Breast epithelium (tissue), 4 donors: ENCODE measurements at places on chromosomes 3 and 15. TPM values are rescaled to one million over a fixed set of nuclear protein-coding genes. Genes with fewer than 3 reads are reported as not detected.

DNA sequence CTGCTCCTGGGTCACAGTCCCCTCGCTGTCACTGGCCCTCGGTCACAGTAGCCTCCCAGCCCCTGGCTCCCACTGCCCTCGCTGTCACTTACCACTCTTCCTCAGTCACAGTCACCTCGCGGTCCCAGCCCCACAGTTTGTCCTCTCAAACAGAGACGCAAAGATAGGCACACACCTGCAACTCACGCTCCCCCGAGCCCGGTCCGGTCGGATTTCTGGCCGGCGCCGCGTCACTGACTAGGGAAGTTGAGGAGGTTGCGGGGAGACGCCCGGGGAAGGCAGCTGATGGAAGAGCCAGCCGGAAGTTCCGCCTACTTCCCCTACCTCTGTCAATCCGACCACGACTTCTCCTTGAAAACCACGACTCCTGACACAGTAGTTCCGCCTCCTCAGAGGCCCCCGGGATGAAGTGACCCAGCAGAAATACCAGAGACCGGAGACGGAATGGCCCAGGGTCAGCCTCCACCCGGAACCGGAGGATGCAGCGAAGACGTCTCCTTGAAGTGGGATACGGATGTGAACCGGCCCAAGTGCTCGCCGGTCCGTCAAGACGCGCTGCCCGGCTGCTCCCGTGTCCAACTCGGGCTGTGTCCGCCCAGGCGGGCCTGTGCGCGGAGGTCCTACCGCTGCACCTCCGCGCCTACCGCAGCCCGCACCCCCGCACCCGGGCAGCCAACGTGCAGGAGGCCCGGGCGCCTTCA is at the start of gene PCYT1A:
Gene PCYT1A (minus strand): TSS at position 287 of the 701 bp plus-strand sequence. CDS start 17,195 bp downstream, outside the sequence.
- peak within 1 kb of the TSS; percentile 68 for H3K4me3 ChIP-seq
- no peaks in the 10 kb centered on the region for H3K27me3 ChIP-seq
- no peaks in the 10 kb centered on the region for H3K36me3 ChIP-seq

DNA sequence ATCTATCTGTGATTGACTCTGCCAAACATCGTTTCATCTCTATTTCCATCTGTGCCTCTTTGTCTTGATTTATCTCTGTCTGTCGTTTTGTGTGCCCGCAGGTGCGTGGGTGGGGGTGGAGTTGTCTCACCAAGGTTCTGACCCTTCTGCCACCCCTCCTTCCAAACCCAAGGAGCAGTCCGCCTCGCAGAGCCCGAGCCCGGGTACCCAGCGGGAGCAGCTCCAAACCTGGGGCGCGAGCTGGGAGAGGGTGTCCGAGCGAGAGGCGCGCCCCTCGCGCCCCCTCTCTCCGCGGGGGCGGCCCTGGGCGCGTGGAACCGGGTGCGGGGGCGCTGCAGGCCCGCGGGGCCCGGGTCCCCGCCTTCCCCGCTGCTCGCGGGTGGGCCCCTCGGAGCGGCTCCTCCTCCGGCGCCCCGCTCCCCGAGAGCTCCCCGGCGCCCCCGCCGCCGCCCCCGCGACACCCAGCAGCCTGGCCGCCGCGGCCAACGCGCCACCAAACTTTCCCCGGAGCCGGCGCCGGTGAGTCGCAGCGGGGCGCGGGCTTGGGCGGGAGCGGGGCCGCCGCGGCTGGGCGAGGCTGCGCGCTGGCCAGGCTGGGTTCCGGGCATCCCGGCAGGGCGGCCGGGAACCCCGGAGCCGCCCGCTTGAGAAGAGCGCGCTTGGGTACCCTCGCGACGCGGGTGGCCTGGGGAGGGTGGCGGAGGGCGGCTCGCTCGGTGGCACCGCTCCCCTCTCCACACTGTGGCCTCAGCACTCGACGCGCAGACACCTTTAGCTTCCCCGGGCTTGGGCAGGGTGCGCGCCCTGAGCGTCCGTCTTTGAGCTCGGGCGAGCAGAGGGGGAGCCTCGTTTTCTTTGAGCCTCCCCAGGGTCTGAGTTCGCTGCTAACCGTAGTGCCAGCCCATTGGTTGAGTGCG is at the start of gene HRH1:
Gene HRH1 (plus strand): TSS at position 458 of the 917 bp plus-strand sequence. CDS start 104,545 bp downstream, outside the sequence.
- peak within 1 kb of the TSS; percentile 13 for H3K27ac ChIP-seq
- no peaks in the 10 kb centered on the region for H3K4me1 ChIP-seq
- no peak for DNase-seq
- no peaks in the 10 kb centered on the region for H3K36me3 ChIP-seq
- peaks cover 23% of the 10 kb centered on the region for H3K27me3 ChIP-seq
- H3K4me3 ChIP-seq = peak within 1 kb of the TSS; percentile 57

DNA sequence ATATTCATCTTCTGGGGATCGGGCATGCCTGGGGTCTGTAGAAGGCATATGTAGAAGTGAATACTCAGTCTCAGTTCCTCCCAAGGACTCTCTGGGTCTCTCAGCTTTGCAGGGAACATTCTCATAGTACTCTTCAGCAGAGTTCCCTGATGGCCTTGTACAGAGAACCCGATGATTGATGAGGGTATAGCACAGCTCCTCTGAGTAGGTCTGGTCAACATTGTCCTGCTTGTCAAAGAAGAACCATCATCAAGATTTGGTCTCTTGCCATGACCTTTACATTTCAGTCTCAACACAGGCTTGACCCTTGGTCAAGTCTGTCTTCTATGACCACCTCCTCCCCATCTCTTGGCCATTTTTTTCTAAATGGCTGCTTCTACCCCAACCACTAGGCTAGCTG is 9.5 kb downstream of the GCSAM start:
- no peak overlapping the region for H3K4me3 ChIP-seq
- no peak for DNase-seq
- H3K36me3 ChIP-seq = no peaks in the 10 kb centered on the region
- H3K27me3 ChIP-seq = no peaks in the 10 kb centered on the region

- no peaks in the 10 kb centered on the region for H3K4me1 ChIP-seq
- no peaks in the 10 kb centered on the region for H3K36me3 ChIP-seq
- no peak overlapping the region for H3K27ac ChIP-seq
- peaks cover 4% of the 10 kb centered on the region for H3K27me3 ChIP-seq
Measured at GRCh38 chr15:53979051-53979788, 979 bp downstream of the UNC13C start.

DNA sequence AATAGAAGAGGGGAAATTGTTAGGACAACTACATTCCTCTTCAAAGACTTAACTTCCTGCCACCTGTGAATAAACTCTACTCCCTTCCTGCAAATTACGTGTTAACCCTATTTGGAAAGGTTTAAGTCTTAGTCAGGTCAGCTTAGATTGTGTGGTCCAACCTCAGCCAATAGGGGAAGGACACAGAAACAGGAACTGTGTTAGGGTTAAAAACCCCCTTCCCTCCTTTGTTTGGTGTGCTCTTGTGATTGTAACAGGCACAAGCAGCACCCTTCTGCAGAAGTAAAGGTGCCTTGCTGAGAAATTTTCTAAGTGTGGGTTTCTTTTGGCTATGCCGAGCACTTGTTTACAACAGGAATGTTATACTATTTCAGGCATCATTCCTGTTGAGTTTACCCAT is 45.0 kb upstream of the FSTL1 start:
- H3K4me3 ChIP-seq = no peak overlapping the region
- DNase-seq = no peak
- no peaks in the 10 kb centered on the region for H3K36me3 ChIP-seq
- no peaks in the 10 kb centered on the region for H3K27me3 ChIP-seq

DNA sequence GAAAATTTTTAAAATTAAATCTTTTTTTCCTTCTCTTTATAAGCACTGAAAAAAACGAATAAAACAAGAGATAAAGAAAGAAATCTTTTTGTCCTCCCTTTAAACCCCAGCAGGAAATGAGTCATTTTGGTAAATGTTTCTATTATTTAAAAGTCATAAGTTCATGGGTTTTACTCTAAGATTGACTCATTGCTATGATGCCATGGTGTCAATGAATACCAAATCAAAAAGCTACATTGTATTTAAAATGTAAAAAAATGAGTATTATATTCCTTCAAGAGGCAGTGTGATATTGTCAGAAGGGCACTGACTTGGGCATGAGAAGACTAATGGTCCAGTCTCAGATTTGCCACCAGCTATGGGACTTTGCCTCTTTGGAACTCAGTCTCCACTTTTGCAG is 303.4 kb upstream of the DNAJC19 start:
- H3K36me3 ChIP-seq = no peaks in the 10 kb centered on the region
- no peaks in the 10 kb centered on the region for H3K27me3 ChIP-seq
- no peak overlapping the region for H3K4me3 ChIP-seq
- H3K4me1 ChIP-seq = no peaks in the 10 kb centered on the region
- no peak for DNase-seq

DNA sequence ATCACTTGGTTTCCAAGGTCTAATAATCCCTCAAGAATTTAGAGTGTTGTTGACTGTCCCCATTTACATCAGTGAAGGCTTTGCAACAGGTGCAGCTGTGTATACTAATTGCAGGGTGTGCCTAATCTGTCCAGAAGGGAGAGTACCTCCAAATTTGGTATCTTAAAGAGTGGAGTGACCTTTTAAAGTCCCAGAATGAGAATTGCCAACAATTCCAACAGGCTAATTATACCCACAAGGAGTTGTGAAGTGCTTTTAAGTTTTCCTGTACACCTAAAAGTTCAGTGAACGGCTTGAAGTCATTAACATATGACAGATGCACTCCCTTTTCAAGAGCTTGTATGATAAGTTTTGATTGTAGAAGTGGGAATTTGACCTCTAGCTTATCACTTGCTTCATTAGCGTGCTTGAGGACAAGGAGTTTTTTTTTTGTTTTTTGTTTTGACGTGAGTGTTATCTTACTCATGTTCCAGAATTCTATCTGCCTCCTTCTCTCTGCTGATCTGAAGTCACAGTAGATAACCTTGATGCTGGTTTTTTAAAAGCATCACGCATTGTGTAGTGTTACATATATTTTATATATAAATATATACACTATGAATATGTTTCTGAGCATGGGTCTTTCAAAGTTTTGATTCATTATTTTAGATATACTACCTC is 26.3 kb downstream of the CDIN1 start:
- no peaks in the 10 kb centered on the region for H3K4me1 ChIP-seq
- H3K4me3 ChIP-seq = no peak overlapping the region
- DNase-seq = no peak
- H3K36me3 ChIP-seq = no peaks in the 10 kb centered on the region
- no peaks in the 10 kb centered on the region for H3K27me3 ChIP-seq

DNA sequence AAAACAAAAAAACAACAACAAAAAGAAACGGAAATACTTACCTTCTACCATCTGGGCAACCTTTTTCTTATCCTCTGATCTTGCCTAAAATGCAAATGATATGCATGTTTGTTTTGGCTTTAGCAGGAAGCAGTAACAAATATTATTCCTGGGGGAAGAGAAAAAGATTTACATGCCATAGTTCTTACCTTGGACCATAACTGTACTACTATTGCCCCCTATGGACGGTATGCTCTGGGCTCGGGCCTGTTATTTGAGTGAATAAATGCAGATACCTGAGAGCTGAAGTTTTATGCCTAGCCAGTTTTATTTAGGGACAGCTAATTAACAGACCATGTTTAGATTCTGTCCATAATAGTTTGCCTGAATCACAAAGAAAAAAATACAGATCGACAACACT is 12.6 kb upstream of the STARD5 start:
- H3K36me3 ChIP-seq = no peaks in the 10 kb centered on the region
- no peak overlapping the region for H3K27ac ChIP-seq
- H3K4me1 ChIP-seq = peaks cover 15% of the 10 kb centered on the region
- no peak for DNase-seq
- H3K27me3 ChIP-seq = no peaks in the 10 kb centered on the region

DNA sequence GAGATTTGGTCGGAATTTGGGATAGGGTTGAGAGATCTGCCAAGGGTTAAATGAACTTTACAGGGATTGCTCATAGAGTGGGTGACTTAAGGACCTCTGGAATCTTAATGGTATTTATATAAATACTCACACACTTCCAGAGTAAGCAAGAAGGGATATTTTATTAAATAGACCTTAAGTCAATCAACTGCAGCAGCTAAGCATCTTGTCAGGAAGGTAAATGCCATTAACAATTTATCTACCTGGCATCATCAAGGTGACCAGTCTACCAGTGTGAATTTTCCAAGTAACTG is 123.9 kb downstream of the FEZF2 start:
- DNase-seq = no peak
- no peak overlapping the region for H3K27ac ChIP-seq
- H3K4me3 ChIP-seq = no peak overlapping the region
- no peaks in the 10 kb centered on the region for H3K36me3 ChIP-seq
- no peaks in the 10 kb centered on the region for H3K4me1 ChIP-seq

GRCh38 chr15:95887666-95888390 is 442.7 kb upstream of the NR2F2 start:
- H3K27ac ChIP-seq = no peak overlapping the region
- no peak overlapping the region for H3K4me3 ChIP-seq
- no peak for DNase-seq
- no peaks in the 10 kb centered on the region for H3K4me1 ChIP-seq
- no peaks in the 10 kb centered on the region for H3K27me3 ChIP-seq

DNA sequence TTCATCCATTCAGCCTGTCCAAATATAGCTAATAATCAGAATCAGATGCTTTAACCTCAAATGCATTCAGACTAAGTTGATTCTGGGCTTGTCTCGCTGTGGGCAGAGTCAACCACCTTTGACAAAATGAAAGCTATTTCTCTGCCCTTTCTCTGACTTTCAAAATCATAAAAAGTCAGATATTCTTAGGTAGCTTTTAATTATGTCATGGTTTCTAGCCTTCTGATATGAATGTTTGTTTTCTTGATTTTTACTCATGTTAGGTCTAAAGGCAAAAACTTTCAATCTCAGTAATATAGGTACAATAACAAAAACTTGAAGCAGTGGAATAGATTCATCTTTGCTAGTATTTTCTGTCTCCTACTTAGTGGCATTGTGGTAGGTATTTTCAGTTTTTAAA is 25.3 kb upstream of the C15orf61 start:
- H3K27ac ChIP-seq = no peak overlapping the region
- H3K4me1 ChIP-seq = no peaks in the 10 kb centered on the region

GRCh38 chr3:45832699-45833098 is 9.2 kb downstream of the LZTFL1 start:
- H3K4me3 ChIP-seq = no peak overlapping the region
- no peak for DNase-seq
- H3K27ac ChIP-seq = no peak overlapping the region
- no peaks in the 10 kb centered on the region for H3K4me1 ChIP-seq
- H3K27me3 ChIP-seq = no peaks in the 10 kb centered on the region

- H3K27me3 ChIP-seq = no peaks in the 10 kb centered on the region
- DNase-seq = no peak
- H3K4me1 ChIP-seq = no peaks in the 10 kb centered on the region
- no peak overlapping the region for H3K4me3 ChIP-seq
- peak overlapping the region; percentile 12 for H3K27ac ChIP-seq
- no peaks in the 10 kb centered on the region for H3K36me3 ChIP-seq
Measured at GRCh38 chr3:112365035-112365434, 32.1 kb downstream of the CD200 start.

- no peak overlapping the region for H3K27ac ChIP-seq
- DNase-seq = no peak
- H3K27me3 ChIP-seq = no peaks in the 10 kb centered on the region
- no peaks in the 10 kb centered on the region for H3K36me3 ChIP-seq
Measured at GRCh38 chr3:160720123-160720746, 35.8 kb upstream of the PPM1L start.

GRCh38 chr3:46508850-46509591 is 11.2 kb downstream of the RTP3 start:
- DNase-seq = no peak
- H3K36me3 ChIP-seq = no peaks in the 10 kb centered on the region
- H3K4me1 ChIP-seq = no peaks in the 10 kb centered on the region
- no peaks in the 10 kb centered on the region for H3K27me3 ChIP-seq

GRCh38 chr15:87986776-87987175 is 269.8 kb downstream of the NTRK3 start:
- no peak for DNase-seq
- no peaks in the 10 kb centered on the region for H3K27me3 ChIP-seq
- no peaks in the 10 kb centered on the region for H3K36me3 ChIP-seq
- H3K4me3 ChIP-seq = no peak overlapping the region

ALG3 gene
- total RNA-seq = 46.5 TPM

RAB6B gene
- 3.4 TPM for total RNA-seq

OIP5 gene
- total RNA-seq = 0.44 TPM

GATM gene
- total RNA-seq = 31.5 TPM

GPR149 gene
- total RNA-seq = not detected

DUOXA2 gene
- not detected for total RNA-seq

RTP3 gene
- not detected for total RNA-seq
